Kidney glomerular epithelial cell (primary cell): ENCODE measurements at places on chromosomes 3 and 15.

DNA sequence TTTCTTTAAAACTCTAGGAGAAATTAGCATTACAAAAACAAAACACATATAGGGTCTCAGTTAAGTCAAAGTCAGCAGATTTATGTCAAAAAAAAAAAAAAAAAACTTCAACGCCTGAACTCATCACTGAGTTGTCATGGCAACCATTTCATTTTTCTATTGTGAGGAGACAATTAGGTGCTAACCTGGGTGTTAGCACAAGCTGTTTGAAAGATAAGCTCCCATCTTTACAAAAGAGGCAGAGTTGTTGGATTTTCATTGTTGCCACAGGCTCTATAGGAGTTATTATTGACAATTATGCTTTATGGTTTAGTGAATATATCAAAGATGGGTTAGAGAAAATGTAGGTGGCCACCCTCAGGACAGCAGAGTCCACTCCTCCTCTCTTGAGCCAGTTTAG lies 806.9 kb downstream of the GRM7 start:
- no peak for DNase-seq

- no peak for DNase-seq
These were observed 479.3 kb downstream of the EPHA3 start for GRCh38 chr3:89586676-89587075.

- no peak for DNase-seq
These were observed 60.4 kb downstream of the ARIH1 start for GRCh38 chr15:72534523-72534922.

- no peak for DNase-seq
These were observed 215.0 kb downstream of the GRM7 start for GRCh38 chr3:7075901-7076300.

GRCh38 chr15:90201130-90201943 lies at the start of gene SEMA4B:
TSS of gene SEMA4B (plus strand) at chr15:90201330. CDS start at chr15:90201579, 249 bp downstream.
- no peak for DNase-seq

GRCh38 chr3:30358871-30359270 lies 247.5 kb upstream of the TGFBR2 start:
- no peak for DNase-seq

- DNase-seq: no peak
These were observed 4.0 kb downstream of the RNF13 start for GRCh38 chr3:149816986-149817385.

DNA sequence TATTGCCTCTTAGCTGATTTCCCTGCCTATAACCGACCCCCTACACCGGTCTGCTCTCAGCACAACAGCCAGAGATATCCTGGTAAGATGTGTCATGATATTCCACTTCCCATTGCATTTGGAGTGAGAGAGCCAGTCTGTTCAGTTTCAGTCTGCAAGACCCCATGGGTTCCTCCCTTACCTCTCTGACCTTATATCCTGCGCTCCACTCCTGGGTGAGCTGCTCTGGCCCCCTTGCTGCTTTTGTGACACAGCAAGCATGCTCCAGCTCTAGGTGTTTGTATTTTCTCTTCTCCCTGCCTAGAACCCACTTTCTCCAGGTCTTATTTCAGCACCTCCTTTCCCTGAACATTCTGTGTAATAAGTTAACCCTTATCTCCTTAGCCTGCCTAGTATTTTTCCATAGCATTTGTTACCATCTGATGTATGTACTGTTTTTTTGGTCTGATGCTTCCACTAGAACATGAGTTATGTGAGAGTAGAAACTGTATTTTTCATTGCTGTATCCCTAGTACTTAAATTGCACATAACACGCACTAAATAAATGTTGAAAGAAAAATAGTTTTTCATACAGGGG lies 44.2 kb downstream of the CMTM8 start:
- no peak for DNase-seq

DNA sequence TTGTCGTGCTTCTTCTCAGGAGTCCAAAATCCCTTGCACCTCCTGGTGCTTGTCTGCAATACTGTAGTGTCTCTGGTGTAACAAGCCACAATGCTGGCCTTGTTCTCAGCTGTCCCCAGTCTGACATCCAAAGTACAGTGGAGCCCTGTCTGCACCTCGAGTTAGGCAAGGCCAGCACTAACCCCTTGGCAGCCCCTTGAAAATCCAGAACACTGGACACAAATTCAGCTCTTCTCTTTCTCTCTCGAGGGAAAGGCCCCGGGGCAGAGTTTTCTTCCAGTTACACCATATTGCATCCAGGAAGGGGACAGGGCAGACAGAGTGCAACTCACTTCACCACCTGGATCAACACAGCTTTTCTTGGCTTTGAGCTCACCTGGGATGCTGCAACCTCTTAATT lies 91.3 kb upstream of the ATP10A start:
- DNase-seq: no peak

GRCh38 chr3:111668888-111669488 lies 73.8 kb upstream of the ZBED2 start:
- peak; percentile 29 for DNase-seq

DNA sequence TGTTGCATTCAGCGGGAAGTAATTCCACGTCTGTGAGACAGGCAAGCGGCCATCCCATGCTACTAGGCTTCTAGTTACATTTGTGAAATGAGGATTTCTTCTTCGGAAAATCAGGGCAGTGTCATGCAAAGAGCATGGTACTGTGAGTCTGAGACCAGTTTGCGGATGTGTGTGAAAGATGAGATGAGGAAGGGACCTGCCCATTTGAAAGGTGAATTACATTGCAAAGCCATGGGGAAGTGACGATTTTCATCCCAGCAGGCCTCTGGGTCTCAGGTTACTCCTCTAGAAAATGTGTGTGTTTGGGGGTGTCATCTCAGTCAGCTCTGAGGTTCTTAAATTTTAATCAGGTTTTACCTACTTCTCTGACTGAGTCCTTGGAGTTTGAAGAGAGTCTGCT lies 16.1 kb downstream of the TLE3 start:
- DNase-seq: no peak

- peak; percentile 97 for DNase-seq
These were observed 38.4 kb downstream of the PCOLCE2 start for GRCh38 chr3:142850395-142851023.

DNA sequence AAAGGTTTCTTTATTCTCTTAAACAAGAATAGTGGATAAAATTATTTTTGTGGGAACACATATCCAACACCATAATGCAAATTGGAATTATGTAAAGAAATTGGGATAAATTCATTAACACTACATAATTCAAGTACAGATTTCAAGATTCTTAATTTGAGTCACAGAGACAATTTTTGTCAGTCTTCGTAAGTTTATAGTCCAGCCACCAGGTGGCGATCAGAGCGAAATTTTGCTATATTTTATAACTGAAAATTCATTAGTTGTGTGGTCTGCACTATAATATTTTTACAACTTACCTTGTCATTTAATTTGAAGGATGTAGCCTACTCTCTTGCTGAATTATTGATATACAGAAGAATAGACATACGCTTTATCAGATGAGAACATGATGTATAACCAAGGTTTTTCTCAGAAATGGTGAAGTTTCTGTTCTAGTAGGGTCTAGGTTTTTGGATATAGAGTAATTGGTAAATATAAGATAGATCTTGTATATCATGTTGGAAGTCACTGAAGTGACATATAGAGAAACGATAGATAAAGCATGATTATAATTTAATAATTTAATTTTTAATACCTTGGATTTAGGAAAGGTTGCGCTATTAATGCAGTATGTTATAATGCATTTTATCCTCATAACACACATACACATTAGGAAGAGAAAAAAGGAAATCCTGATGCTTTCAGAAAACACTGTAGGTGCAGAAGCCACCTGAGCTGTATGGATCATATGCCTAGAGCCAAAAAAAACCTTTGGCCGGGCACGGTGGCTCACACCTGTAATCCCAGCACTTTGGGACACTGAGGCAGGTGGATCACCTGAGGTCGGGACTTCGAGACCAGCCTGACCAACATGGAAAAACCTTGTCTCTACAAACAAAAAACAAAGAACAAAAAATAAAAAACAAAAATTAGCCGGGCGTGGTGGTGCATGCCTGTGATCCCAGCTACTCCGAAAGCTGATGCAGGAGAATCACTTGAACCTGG lies 31.7 kb downstream of the PLSCR4 start:
- DNase-seq: peak; percentile 23

DNA sequence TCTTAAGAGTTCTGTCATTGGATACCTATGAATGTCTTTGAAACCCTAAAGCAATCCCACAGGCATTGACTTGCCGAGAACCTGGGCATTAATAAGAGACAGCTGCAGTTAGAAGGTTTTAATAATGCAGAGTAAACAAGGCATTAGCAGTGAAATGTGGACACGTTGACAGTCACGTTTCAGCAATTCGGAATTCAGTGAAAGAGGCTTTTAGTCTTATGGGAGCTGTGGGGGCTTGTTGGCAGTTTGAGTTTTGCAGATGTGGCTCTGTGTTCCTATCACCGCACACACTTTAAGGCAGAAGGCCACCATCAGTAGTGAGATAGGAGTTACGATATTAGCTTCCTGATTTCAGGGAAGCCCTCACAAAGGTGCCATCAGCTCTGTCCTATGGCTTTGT lies 145.2 kb upstream of the NUDT16 start:
- no peak for DNase-seq

- DNase-seq: peak; percentile 57
These were observed 803.4 kb downstream of the TUSC7 start for GRCh38 chr3:117512975-117513374.

- no peak for DNase-seq
These were observed 14.4 kb downstream of the AGTR1 start for GRCh38 chr3:148711981-148712666.

DNA sequence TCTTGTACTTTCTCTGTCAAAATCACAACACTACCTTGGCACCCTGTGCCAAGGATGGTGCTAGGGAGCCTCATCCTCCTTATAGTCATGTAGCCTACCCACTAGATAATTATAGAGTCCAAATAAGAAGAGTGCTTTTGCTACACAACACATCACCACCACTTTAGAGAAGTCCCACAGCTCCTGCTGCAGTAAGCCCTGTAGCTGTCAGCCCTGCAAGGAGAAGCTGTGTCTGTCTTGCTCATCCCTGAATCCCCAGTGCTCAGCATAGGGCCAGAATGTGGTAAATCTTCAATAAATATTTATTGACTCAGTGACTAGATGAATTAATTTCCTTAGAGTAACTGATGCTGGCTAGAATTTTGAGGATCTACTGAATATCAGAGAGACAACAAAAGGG lies 190.8 kb downstream of the ZNF621 start:
- DNase-seq: no peak

- DNase-seq: no peak
These were observed 23.6 kb upstream of the ALPK3 start for GRCh38 chr15:84793431-84794161.

- DNase-seq: no peak
These were observed 9.4 kb downstream of the CEMIP start for GRCh38 chr15:80788536-80788935.
